ENCODE measurements at places on chromosomes 3 and 15. TPM values are rescaled to one million over a fixed set of nuclear protein-coding genes. Genes with fewer than 3 reads are reported as not detected.

Gene EXOG
- total RNA-seq: 6.3 TPM

Gene CCDC39
- 0.06 TPM for total RNA-seq

Gene MESP1
- 0.31 TPM for total RNA-seq

Gene ABHD6
- total RNA-seq: 13.3 TPM

Gene GALK2
- 46.8 TPM for total RNA-seq

Gene EOMES
- total RNA-seq: not detected
